Activated T-helper 1 cell treated with anti-CD3 and anti-CD28 coated beads, Interleukin-12 subunit alpha, Interleukin-12 subunit beta, Interleukin-2, Interleukin-4 antibody, amounts not matched to agents 30 ng/mL and 10 ng/mL and 1 ng/mL, durations not matched to agents 14 hours and 24 hours and 36 hours (primary cell): ENCODE measurements at places on chromosomes 3 and 15. TPM values are rescaled to one million over a fixed set of nuclear protein-coding genes. Genes with fewer than 3 reads are reported as not detected.

The KCNAB1 gene
- total RNA-seq, result not detected in 2 replicates

DNA sequence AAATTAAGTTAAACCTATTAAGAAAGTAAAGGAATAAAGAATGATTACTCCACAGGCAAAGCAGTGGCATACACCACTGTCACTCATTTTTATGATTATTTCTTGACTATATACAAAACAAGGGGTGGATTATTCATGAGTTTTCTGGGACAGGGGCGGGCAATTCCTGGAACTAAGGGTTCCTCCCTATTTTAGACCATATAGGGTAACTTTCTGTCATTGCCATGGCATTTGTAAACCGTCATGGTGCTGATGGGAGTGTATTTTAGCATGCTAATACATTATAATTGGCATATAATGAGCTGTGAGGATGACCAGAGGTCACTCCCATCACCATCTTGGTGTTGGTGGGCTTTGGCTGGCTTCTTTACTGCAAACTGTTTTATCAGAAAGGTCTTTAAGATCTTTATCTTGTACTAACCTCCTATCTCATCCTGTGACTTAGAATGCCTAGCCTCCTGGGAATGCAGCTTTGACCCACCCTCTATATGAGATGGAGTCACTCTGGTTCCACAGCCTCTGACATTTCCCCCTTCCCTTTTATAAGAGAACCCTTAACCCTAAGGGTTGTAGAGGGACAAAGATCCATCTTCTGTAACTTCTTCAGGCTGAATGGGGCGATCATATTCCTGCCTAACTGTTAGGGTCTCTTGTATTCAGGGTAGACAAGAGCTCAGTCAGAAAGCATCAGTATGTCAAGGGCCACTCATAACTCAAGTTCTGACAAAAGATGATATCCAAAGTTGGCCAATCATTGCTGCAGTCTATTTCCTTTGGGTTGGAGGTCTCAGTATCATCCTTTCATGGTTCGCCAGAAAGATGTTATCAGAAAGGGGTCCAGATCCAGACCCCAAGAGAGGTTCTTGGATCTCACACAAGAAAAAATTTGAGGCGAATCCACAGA is 79.5 kb upstream of the LIPC start:
- H3K4me3 ChIP-seq, result no peak overlapping the region
- H3K27me3 ChIP-seq, result peaks cover 12% of the 10 kb centered on the region
- peaks cover 4% of the 10 kb centered on the region for H3K36me3 ChIP-seq
- no peak overlapping the region for H3K27ac ChIP-seq
- H3K4me1 ChIP-seq, result peaks cover 18% of the 10 kb centered on the region
- no peak for DNase-seq

DNA sequence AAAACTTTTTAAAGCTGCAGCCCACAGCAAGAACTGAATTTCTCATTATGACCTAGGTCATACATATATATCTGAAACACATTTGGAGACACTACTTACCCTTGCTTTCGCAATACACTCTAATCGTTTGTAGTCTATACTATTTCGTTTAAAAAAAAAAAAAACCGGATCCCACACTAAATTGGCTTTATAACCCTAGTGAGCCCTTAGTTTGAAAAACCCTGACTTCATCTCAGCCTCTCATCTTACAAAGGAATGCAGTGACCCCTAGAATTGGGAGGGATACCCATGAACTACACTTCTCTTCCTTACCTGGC is 4.2 kb downstream of the RARRES1 start:
- DNase-seq, result no peak
- H3K4me3 ChIP-seq, result peak overlapping the region; percentile 47
- peaks cover 32% of the 10 kb centered on the region for H3K4me1 ChIP-seq
- H3K27me3 ChIP-seq, result peaks cover under 1% of the 10 kb centered on the region

DNA sequence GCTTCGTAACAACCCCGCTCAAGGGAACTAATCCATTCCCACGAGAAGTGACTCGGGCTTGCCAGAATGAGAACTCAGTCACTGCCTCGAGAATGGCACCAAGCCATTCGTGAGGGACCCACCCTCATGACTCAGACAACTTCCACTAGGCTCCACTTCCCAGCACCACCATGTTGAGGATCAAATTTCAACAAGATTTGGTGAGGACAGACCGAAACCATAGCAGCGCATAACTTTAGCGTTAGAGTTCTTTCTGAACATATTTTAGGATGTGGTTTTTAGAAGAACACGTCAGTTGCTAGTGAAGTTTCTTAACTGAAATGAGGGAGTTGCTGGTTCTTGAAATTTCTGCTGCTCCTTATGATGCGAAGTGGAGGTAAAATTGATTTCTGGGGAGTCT is 13.5 kb downstream of the PTPRG start:
- H3K27me3 ChIP-seq, result peaks cover 20% of the 10 kb centered on the region
- H3K36me3 ChIP-seq, result no peaks in the 10 kb centered on the region
- no peak for DNase-seq
- no peak overlapping the region for H3K4me3 ChIP-seq
- no peaks in the 10 kb centered on the region for H3K4me1 ChIP-seq
- no peak overlapping the region for H3K27ac ChIP-seq

GRCh38 chr15:60643555-60643954 is 164.6 kb upstream of the ICE2 start:
- peaks cover 2% of the 10 kb centered on the region for H3K36me3 ChIP-seq
- H3K4me3 ChIP-seq, result no peak overlapping the region
- peaks cover 4% of the 10 kb centered on the region for H3K27me3 ChIP-seq
- DNase-seq, result no peak

- H3K27me3 ChIP-seq, result no peaks in the 10 kb centered on the region
- peaks cover 7% of the 10 kb centered on the region for H3K4me1 ChIP-seq
- H3K4me3 ChIP-seq, result no peak overlapping the region
- H3K27ac ChIP-seq, result no peak overlapping the region
- no peak for DNase-seq
Measured at GRCh38 chr3:158148218-158148617, 38.3 kb downstream of the RSRC1 start.

DNA sequence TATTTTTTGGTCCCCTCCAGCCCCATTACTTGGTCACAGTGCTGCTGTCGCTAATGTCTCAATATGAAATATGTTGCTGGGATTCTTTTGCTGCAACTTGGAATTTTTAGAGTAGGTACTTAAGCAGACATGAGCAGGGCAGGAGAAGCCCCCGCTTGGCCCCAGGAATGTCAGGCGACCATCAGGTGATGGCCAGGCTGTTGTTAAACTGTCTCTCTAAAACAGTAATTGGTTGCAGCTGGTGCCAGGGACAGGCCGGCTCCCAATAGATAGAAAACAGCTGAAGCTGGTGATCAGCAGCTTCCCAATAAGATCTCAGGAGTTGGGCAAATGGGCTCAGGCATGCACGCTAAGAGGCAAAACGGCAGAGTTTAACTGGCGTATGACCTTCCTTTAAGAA is 329.9 kb upstream of the TBL1XR1 start:
- peaks cover 19% of the 10 kb centered on the region for H3K4me1 ChIP-seq
- no peak overlapping the region for H3K27ac ChIP-seq
- no peak for DNase-seq
- peaks cover 2% of the 10 kb centered on the region for H3K36me3 ChIP-seq
- no peak overlapping the region for H3K4me3 ChIP-seq

DNA sequence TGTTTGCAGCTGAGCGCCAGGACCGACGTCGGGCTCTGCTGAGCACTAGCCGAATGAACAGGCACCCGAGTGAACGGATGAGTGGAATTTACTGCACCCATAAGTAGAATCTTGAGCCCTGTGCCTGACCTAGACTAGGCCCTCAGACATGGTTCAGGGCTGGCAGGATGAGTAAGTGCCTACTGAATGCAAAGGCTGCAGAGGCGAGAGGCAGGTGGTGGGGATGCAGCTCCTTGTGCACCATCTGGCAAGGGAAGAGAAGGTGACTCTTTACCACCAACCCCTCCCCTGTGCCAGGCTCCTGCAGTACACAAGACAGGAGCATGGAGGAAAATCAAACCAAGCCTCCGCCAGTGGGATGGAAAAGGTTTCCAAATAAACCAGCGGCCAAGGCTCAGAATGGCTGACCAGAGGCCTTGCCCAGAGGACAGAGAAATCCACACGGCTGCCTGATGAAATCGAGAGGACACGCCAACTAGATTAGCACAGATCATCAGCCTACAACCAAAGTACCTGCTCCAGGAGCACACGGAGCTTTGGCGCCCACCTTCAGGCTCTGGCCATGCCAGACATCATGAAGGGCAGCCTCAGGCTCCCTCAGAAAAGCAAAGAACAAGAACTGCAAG is 141.7 kb upstream of the IQSEC1 start:
- no peak for DNase-seq
- H3K27ac ChIP-seq, result no peak overlapping the region

GRCh38 chr15:74752531-74752930 is 3.9 kb downstream of the CYP1A2 start:
- no peaks in the 10 kb centered on the region for H3K4me1 ChIP-seq
- H3K4me3 ChIP-seq, result no peak overlapping the region
- H3K27ac ChIP-seq, result no peak overlapping the region

DNA sequence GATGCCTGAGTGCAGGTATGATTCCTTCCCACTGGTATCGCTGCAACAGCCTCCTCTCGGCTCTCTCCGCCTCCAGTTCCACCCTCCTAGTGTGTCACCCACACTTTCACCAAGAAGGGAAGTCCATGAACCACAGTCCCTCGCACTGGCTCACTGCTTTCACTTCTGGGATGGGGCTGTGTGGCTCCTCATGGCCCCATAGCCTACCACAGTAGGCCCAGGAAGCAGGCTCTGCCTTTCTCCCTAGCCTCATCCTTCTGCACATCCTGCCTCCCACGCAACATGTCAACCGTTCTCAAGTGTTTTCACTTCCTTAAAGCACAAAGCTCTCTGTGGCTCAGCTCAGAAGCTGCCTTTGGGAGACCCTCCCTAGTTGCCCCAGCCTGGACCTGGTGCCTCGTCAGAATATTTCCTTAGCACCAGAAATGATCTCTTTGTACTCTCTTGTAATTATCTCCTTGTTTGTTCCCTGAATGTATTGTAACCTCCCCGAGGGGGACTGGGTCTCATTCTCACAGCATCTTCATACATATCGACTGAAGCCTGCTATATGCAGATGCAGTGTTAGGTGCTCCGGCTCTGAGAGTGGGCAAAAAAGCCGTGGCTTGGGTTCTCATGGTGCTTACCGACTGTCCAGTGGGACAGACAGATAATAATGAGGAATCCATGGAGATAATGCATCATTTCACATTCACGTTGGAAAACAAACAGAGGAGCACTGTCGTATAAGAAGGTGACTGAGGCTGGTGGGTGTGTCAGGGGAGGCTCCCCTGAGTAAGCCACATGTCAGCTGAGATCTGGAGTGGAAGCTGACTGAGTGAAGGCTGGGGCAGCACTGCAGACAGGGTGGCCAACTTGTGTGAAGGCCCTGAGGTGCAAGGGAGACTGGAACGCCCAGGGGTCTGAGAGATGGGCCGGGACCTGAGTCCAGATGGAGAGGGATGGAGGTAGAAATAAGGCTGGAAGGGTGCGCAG is 107.1 kb downstream of the DGKG start:
- H3K27ac ChIP-seq, result peak overlapping the region; percentile 49
- H3K4me1 ChIP-seq, result peaks cover 27% of the 10 kb centered on the region
- peaks cover 20% of the 10 kb centered on the region for H3K27me3 ChIP-seq
- DNase-seq, result peak; percentile 21
- H3K4me3 ChIP-seq, result peak overlapping the region; percentile 42
- no peaks in the 10 kb centered on the region for H3K36me3 ChIP-seq

GRCh38 chr15:79170256-79170664 is 79.7 kb upstream of the RASGRF1 start:
- H3K36me3 ChIP-seq, result no peaks in the 10 kb centered on the region
- H3K27ac ChIP-seq, result no peak overlapping the region
- peaks cover 16% of the 10 kb centered on the region for H3K27me3 ChIP-seq
- H3K4me3 ChIP-seq, result no peak overlapping the region
- no peak for DNase-seq

DNA sequence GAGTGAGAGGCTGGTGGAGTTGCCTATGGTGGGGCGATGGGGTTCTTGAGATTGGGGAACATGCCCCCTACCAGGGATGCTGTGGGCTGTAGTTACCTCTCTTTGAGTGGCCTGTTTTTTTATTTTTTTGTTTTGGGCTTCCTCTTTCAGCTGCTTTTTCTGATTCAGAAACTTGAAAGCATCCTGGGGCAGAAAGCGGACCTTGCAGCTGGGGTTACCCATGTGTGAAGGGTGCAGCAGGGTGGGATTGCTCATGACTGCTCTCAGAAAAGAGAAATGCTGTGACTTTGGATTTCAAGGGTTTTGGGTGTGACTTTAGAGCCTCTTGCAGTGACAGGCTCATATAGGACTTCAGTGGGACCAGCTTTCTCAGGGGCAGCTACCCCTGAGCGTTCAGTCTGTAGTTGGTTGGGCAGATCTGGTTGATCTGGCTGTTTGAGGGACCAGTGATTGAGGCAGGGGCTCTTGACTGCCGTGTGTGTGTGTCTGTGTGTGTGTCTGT is 1.8 kb downstream of the LIMD1 start:
- peak overlapping the region; percentile 83 for H3K27ac ChIP-seq
- DNase-seq, result no peak
- H3K27me3 ChIP-seq, result peaks cover 2% of the 10 kb centered on the region

GRCh38 chr3:99774467-99774866 is 43.2 kb upstream of the CMSS1 start:
- no peaks in the 10 kb centered on the region for H3K4me1 ChIP-seq
- H3K27ac ChIP-seq, result no peak overlapping the region
- peaks cover 13% of the 10 kb centered on the region for H3K27me3 ChIP-seq
- no peak for DNase-seq
- no peak overlapping the region for H3K4me3 ChIP-seq
- no peaks in the 10 kb centered on the region for H3K36me3 ChIP-seq
